NCI-H2081 treated with DMSO at 0.1 percent for 48 hours (cell line): ENCODE measurements at places on chromosomes 12 and 14.

- peak; percentile 77 for DNase-seq
Measured at GRCh38 chr14:37594238-37594970, 645 bp downstream of the FOXA1 start.

DNA sequence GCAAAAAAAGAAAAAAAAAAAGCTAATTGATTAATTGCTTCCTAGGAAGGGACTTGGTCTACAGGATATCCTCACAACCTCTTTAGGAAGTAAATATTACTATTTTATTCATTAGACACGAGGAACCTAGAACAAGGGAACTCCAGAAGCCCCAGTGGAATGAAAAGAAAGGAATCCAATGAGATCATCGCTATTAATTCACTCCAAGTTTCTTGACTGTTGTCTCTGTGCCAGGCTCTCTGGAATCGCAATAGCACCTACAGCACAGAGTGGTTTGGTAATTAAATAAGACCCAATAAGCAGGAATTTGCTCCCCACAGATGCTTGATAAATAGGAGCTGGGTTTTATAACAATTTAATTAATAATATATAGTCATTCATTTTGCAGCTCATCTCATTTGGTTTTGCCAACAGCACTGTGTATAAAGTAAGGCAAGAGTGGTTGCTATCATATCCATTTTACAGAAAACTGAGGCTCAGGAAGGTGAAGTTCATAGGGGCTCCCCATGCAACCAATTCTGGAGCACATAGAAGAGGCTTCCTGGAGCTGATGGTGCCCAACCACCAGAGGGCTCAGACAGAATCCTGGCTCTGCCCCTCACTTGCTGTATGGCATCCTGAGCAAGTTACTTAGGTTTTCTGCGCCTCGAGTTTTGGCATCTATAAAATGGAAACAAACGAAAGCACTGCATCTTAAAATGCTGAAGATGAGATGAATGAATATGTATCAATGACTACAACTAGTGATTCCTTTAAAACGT, 420.2 kb downstream of the MED13L start:
- DNase-seq, result no peak

DNA sequence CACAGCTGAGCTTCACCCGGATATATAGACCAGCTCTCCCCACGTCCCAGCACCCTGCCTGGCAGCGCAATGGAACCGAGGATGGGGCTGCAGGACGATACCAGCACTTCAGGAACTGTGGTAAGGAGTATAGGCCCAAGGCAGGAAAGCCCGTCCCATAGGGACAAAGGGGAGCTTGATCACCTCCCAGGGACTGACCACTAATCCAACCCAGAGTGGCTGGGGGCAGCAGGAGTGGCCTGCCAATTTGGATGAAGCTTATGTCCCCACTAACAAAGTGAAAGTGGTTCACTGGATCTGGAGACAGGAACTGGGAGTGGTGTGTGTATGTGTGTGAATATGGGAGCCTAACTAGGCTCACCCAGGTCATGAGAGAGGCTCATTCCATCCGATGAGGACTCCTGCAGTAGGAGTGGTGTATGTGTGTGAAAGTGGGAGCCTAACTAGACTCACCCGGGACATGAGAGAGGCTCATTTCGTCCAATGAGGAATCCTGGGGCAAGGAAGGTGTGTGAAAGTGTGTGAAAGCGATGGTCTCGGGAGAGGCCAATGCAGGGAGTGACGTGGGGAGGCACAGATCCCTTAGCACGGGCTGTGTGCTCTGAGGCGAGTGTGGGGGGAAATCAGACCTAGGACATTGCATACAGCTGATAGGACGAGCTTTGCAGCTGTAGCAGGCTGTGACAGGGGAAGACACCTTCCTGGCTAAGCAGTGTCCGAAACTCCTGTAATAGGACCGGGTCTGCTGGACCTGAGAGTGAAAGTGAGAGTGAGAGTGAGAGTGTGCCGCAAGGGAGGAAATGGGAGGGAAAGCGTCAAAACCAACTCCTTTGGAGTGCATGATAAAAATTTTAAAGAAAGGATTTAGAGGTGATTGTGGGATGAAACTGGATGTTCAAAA, 25.7 kb downstream of the KLRK1 start:
- DNase-seq, result no peak

DNA sequence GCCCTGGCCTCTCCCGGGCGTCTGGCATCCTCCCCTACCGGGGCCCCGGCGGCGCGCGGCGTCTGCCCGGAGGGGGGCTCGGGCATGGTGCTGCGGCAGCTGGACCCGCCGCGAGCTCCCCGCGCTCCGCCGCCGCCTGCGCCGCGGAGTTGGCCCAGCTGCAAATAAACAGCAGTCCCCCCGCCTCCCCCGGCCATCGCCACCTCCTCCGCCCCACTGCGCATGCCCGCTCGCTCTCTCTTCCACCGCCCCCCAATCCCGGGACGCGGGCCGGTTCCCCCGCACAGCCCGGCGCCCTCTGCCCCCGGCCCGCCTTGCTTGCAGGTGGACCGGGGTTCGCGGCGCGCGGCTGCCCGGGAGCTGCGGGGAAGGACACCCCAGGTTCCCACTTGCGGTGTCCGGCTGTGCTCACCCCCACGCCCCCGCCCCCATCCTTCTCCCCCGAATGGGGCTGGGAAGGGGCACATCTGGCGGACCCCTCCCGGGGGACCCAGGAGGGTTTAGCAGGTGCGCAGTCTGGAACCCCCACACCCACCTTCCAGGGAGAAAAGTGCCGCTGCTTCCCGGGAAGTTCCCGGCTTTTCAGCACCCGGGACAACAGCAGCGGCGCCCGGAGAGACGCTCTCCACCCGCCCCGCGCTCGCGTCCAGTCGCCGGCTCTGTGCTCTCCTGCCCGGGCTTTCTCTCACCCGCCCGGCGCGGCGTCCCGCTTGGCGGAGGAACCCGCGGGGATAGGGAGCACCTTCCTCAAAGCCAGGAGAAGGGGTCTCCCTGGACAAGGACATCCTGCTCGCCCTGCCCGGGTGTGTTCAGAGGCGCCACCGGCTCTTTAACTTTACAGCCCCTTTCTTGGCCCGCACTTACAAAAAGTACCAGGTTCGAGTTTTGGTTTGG, at the start of gene TMTC1:
Gene TMTC1, minus strand, starts transcription at position 170 of the 894 bp plus-strand sequence. CDS start 191 bp downstream, outside the sequence.
- no peak for DNase-seq

DNA sequence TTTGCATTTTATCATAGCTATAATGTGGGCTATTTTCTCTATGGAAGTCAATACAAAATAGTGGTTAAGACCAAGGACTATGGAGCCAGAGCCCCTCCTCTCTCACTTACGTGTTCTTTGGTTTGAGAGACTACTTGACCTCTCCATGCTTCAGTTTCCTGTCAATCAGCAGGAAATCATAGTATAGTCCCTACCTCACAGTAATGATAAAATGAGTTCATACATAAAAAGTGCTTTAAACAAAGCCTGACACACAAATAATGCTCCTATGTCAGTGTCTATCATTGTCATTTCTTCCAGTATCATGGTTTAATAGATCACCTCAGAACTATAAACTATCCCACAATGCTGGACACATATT, 90.4 kb downstream of the MED13L start:
- DNase-seq, result no peak

GRCh38 chr12:3632256-3632655, 120.7 kb downstream of the CRACR2A start:
- no peak for DNase-seq

GRCh38 chr14:25180221-25180620, 130.3 kb upstream of the STXBP6 start:
- no peak for DNase-seq

DNA sequence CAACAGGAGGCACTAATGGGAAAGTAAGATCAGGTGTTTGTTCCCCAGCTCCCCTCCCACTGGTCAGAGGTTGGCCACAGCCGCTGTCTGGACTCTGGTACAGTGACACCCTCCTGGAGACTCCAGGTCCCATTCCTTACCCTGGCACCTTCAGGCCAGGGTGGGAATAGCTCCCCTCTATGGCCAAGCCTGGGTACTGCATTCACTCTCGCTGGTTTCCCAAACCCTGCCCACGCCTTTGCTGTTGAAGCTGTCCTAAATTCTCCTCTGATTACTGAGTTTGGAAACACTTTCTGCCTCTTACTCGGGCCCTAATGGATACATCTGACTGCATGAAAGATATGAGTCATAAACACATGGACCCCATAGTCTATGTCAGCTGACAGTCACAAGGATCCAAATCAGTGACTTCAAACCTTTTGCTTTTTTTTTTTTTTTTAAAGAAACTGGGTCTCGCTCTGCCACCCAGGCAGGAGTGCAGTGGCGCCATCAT, 17.9 kb downstream of the HRK start:
- no peak for DNase-seq
